Stimulated activated CD4-positive, alpha-beta T cell treated with anti-CD3 and anti-CD28 coated beads, Interleukin-1b, Interleukin-23, amount 100 ng/mL, for 48 hours (primary cell): ENCODE measurements at places on chromosomes 1 and 21.

DNA sequence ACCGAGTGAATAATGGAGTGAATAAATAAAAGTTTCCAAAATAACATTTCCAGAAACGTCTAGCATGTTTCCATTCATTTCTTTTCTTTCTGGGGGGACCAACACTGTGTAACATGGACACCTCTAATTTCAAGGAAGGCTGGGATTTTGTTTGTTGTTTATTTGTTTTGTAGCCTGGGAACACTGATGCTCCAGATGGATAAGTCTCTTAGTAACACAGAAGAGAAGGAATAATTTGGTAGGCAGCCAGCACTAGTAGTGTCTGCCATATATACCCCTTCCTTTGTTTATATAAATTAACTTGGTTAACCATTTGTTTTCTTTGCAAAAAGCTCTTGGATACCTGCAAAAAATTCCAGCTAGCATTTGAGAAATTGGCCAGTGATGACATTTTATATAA, 411.4 kb upstream of the DEPDC1 start:
- no peak for DNase-seq

DNA sequence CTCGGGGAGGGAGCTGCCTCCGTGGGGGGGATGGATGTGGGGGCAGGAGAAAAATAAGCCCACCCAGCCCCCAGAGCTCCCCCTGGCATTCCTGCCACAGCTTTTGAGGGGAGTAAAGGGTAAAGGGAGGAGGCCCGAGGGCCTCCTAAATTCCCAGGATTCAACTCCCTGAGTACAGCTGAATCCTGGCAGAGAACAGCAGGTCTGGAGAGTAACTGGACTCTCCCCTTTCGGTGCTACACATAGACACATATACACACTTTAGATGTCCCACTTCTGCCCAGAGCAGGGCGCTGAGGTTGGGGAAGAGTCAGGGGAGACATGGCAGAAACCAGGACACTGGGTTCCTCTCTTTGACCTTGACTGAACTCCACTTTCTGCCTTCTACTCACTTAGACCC, 3.0 kb downstream of the KIRREL1 start:
- DNase-seq: no peak

DNA sequence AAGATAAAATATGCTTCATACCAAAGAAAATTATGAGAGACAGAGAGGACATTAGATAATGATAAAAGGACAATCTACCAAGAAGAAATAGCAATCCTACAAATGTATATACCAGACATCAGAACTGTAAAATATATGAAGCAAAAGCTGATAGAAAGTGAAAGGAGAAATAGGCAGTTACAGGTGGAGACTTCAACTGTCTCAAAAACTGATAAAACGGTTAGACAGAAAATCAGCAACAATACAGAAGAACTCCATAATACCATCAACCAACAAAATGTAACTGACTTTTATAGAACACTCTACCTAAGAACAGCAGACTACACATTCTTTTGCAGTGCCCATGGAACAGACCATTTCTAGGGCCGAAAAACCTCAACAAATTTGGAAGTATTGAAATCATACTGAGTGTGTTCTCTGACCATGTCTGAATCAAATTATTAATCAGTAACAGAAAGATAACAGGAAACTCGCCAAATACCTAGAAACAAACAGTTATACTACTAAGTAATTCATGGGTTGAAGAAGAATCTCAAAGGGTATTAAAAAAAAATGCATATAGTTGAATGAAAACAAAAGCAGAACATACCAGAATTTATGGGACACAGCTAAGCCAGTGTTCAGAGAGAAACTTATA, 132.1 kb downstream of the RPS6KC1 start:
- no peak for DNase-seq

DNA sequence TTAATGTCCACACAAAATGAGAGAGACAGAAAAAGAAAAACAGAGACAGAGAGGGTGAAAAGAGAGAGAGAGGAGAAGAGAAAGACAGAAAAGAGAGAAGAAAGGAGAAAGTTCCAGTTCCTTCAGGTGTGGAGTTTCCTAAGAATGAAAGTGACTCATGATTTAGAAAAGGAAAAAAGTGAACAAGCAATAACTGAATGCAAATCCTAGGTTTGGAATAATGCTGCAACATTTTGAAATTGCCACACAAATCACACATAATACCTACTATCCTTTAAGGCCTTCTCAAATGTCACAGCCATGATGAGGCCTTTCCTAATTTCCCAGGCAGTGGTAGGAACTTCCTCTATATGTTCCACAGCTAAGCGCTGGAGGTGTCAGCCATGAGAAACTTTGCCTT, 31.5 kb upstream of the XPR1 start:
- DNase-seq: no peak

DNA sequence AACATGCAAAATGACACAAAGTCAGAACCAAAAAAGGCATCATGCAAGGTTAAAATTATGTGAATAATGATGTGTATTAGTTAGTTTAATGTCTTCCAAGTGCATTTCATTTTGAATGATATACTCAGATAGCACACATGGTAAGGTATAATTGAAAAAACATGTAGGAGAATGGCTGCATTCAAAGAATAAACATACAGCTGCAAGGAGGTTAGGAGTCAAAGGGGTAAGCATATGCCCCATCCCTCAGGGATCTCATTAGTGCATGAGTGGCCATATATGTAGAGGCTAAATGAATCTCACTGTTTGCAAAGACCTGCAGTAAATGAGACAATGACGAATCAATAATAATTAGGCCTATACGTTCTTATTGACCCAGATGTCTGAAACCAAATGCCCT, 179.7 kb upstream of the HOOK1 start:
- no peak for DNase-seq

- DNase-seq: peak; percentile 65
Observed at GRCh38 chr1:29711582-29712283, 475.4 kb downstream of the PTPRU start.

DNA sequence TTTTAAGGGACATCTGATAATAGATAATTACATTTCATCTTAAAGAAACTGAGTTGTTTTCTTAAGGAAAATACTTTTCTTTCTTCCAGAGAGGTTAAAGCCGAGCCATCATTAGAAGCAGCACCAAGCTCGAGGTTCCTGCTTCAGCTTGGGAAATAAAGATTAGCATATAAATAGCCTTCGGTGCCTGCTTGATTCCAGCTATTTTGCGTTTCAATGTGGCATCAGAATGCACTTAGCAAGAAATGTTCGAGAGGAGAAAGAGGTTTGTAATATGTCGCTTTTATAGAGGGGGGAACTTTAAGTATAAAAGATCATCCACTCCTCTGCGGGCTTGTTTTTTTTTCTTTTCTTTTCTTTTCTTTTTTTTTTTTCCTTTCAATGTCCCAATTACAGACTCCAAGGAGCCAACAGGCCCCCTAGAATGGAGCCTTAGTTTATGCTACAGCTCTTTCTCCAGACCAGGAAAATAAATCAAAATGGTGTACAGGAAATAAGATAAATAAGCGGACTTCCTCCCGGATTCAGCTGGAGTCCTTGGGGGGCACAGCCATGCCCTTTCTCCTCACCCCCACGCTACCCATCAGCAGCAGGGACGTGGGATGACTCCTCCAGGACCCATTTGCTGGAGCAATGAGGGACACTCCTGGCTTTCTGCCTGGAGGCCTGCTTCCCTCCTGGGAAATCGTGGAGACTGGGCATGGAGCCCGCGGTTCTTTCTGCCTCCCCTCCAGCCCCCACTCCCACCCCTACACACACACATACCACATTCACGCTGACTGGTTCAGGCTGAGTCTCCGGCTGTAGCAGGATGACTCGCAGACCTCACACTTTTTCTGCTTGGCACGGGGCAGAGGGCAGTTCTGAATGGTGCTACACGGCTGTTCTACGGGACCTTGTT, 131.6 kb downstream of the RRAGC start:
- no peak for DNase-seq

GRCh38 chr1:210944252-210944651, 189.7 kb downstream of the KCNH1 start:
- DNase-seq: no peak

DNA sequence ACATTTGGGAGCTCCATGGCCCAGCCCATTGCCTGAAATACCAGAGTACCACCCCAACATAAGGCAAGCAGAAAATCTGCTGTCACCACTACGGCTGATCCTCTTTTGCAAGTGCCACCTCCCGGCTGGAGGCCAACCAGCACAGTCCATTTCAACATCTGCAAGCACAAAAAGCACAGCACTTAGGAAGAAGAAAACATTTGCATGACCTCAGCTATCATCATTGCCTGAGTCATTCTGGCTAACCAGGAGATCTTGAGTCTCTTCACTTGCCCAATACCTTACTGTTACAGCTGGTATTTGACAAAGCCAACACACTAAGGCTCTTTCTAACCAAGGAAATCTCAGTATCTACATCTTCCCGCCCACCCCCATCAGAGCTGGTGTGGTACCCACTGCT, 55.9 kb downstream of the NEK7 start:
- DNase-seq: no peak

GRCh38 chr1:167860231-167860923, 53.6 kb downstream of the ADCY10 start:
- no peak for DNase-seq

DNA sequence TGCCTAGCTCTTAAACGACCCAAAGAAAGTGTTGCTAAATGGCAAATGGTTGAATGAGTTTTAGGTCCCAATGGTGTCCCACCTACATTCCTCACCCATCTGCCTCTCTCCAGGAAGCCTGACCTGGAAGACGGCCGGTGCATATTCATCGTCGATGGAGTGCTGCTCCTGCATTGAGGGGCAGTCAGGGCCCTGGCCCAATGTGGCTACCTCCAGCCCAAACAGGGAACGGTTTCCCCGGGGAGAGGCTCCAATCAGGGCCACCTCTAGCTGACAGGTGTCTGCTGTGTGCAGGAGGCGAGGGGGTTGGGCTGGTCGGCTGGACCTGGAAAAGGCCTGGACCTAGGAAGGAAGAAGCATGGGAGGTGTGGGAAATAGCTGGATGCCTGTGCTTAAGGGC, 1.6 kb downstream of the GLMP start:
- no peak for DNase-seq

- no peak for DNase-seq
Observed at GRCh38 chr1:41410462-41410861, 49.2 kb downstream of the FOXO6 start.

- no peak for DNase-seq
Observed at GRCh38 chr1:170355267-170355801, 176.6 kb upstream of the GORAB start.

- DNase-seq: no peak
Observed at GRCh38 chr1:225543350-225543749, 109.6 kb downstream of the ENAH start.

DNA sequence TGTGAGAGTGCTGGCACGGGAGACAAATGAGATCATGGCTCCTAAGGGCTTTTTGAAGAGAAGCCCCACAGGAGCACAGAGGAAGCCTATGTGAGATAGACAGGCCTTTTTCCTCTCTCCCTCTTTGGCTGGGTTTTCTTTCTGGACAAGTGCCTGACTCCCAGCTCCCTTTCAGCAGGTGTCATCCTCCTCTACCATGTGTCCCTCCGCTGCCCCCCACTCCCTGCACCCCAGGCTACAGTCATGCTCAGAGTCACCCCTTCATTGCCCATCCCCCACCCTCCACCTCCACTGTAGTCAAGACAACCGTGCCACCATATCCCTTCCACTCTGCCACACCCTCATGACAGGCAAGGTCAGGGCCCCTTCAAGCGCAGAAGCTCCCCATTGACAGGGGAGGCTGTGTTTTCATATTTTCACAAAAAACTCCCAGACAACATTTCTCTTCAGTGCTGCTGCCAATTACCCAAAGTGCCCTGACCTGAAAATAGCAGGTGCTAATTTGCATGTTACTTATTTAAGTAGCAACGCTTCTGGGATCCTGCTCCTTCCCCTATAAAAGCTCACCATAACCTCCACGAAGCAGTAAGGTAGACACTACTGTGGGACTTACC, 92.1 kb upstream of the IPO9 start:
- DNase-seq: no peak

DNA sequence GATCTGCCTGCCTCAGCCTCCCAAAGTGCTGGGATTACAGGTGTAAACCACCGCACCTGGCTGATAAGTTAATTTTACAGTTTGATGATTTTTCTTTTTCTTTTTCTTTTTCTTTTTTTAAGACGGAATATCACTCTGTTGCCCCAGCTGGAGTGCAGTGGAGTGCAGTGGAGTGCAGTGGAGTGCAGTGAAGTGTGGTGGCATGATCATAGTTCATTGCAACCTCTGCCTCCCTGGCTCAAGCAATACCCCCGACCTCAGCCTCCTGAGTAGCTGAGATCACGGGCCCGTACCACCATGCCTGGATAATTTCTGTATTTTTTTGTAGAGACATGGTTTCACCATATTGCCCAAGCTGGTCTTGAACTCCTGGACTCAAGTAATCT, 84.4 kb upstream of the CXADR start:
- DNase-seq: no peak

DNA sequence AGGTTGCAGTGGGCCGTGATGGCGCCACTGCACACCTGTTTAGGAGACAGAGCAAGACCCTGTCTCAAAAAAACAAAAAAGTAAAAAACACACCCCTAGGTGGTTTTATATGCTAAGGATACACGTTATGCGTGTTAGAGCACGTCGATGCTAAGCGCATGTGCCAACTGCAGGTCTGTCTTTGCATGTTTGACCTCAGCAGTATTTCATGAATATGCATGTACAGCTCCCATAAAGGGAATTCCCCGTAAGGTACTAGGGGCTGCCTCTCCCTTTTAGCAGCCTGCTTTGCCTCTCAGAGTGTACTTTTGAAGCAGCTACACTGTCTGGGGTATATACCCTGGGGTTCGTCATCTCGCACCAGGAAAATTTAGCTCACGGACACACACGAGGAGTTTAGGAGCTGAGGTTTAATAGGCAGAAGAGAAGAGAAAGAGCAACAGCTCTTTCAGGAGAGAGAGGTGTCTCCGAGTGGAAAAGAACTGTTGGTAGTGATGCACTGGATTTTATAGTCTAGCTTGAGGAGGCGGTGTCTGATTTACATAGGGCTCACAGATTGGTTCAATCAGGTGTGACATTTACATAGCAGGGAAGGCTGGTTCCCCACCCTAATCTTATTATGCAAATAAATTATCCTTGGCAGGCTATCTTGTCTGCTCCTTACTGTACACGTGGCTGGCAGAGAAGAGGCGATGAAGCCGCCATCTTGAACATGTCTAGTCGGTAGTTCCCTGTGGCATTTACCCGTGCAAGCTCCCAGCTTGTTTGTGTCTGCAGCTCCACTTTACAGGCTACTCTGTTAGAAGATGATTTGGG, 4.2 kb upstream of the OTUD3 start:
- no peak for DNase-seq

DNA sequence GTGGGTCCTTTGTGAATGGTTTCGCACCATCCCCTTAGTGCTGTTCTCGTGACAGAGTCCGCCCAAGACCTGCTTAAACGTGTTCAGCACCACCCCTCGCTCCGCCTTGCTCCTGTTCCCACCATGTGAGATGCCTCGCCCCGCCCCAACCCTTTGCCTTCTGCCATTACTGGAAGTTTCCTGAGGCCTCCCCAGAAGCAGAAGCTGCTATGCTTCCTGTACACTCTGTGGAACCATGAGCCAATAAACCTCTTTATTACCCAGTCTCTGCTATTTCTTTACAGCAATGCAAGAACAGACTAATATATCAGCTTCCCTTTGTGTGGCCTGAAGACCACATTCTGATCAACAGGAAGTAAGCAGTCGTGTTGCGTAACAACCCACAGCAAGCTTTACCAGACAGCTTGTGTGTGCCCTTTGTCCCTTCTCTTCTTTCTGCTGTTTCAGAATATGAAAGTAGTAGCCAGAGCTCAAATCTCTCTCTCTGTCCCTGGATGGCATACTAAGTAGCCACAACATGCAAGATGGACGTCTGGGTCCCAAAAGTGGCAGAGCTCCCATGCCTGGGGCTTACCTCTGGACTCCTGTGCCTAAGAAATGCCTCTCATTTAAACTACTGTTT, 14.1 kb downstream of the HENMT1 start:
- peak; percentile 56 for DNase-seq
